ENCODE measurements at places on chromosomes 12 and 14.
A peak's percentile ranks its signal among the peaks of the same experiment; 100 is the strongest.

GRCh38 chr14:61281948-61282275 is 774 bp upstream of the TMEM30B start:
- DNase-seq = no peak

GRCh38 chr12:53267999-53268629 is at the start of gene ESPL1:
Gene ESPL1, plus strand, starts transcription at chr12:53268299. Its CDS starts 468 bp downstream, at chr12:53268767.
- peak; percentile 89 for DNase-seq

- DNase-seq = no peak
These were observed 379.2 kb downstream of the BTG1 start for GRCh38 chr12:91766454-91766853.

GRCh38 chr12:77315407-77315806 is 250.0 kb upstream of the E2F7 start:
- DNase-seq = no peak

DNA sequence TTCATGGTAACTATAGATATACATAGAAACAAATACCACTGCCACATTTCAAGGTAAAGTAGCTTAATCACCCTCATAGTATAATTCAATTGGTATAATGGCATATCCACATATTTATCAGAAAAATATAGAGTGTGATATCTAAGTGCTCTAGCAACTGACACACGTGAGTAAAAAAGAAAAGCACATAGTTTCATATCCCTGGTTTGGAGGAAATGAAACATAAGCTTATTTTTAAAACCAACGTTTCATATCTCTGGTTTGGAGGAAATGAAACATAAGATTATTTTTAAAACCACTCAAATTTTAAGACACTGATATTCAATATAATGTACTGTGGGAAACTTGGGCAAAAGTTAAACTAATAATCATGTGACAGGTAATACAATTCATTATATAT is 2.1 kb downstream of the OR6C70 start:
- DNase-seq = no peak

GRCh38 chr12:116880817-116881324 is 370 bp downstream of the HRK start:
- DNase-seq = peak; percentile 71

DNA sequence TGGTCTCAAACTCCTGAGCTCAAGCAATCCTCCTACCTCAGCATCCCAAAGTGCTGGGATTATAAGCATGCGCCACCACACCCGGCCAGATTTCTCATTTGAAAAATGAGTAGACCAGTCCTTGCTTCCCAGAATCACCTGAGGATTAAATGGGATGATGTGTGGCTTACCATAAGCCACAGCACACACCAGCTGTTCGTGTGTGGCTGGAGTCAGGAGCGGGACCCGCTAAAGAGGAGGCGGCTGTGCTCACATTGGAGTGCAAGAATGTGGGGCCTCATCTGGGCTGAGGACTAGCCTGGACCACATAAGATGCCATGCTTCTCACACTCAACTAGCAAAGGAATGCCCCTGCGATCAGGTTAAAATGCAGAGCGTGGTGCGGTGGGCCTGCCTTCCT is 6.7 kb upstream of the ALDH2 start:
- DNase-seq = no peak

GRCh38 chr14:20346713-20347112 is 3.3 kb downstream of the PARP2 start:
- DNase-seq = no peak

DNA sequence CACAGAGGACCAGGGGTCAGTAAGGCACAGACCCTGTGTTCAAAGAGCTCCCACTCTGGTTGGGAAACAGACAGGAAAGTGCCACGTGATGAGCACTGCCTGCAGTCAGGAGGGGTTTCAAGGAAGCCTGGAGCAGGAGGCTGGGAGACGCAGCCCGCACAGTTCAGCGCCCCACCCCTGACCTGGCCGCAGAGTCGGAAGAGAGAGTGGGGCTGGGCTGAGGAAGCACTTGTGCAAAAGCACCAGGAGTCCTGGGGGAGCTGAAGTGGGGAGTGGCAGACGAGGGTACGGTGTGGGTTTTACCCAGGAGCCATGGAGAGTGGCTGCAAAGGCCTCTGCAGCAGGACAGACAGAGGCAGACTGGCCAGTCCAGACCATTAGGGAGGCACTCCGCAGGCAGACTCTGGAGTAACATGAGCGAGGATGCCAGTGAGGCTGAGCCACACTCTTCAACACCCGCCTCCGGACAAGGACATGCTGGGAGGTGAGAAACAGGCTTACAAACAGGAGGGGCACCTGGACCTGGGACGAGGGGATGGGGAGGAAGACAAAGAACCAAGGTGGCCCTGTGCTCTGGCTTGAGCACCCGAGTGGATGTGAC is 85.7 kb upstream of the GPR68 start:
- no peak for DNase-seq

- DNase-seq = no peak
These were observed 2.7 kb downstream of the ANHX start for GRCh38 chr12:133233006-133233405.

DNA sequence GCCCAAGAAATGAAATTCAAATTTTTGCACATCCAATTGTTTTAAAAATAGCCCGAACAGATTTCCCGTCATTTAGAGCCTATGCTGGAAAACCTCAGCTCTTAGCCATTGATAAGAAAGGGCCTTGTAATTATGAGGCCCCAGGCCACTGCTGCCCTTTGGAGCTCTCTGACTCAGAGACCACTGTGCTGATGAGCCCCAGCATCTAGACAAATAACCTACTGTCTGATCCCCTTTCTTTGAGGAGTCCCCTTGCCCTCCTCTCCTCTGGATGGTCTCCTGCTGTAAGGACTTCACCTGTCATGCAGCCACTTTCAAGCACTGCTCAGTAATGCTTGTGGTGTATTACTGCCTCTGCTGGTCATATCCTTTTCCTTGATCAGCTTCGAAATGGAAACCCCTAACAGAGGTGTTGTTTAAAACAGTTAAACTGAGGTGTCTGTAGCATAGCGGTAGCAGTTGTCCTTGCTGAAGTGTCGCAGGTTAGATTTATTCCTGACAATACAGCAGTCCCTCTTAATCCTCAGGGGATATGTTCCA is 159.9 kb upstream of the SRRM4 start:
- DNase-seq = no peak

GRCh38 chr14:93709249-93709648 is 79.0 kb downstream of the PRIMA1 start:
- DNase-seq = no peak

DNA sequence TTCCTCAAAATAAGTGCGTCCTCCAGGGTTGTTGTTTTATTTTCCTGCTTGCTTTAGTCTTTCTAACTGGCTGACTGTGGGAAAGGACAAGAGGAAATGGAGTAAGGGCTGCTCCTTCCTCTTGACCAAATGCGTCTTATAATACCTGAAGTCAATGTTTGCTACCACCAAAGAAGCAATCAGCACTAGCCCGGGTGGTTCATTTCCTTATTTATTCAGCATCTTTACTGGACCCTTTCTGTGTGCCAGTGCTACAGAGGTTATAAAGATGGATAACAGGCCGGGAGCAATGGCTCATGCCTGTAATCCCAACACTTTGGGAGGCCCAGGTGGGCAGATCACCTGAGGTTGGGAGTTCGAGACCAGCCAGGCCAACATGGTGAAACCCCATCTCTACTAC is 15.1 kb upstream of the RPS6KA5 start:
- DNase-seq = no peak

- no peak for DNase-seq
These were observed 199.6 kb downstream of the TRHDE start for GRCh38 chr12:72471806-72472205.

- DNase-seq = no peak
These were observed 100.4 kb upstream of the PLXNC1 start for GRCh38 chr12:94047781-94048567.

DNA sequence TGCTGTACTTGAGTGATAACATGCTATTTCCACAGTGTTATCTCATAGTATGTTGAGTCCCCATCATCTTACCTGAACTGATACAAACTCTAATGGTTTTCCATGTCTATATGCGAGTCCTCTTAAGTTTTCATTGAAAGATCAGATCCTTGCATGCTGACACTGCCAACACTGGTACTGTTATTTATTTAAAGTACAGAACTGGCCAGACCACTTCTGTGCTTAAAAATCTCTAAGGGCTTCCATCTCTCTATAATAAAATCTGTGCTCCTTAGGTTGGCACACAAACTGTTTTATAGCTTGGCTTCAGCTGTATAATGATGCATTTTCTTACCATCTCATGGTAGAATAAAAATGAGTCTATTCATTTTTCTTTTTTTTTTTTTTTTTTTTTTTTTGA is 188.1 kb downstream of the ERC1 start:
- DNase-seq = no peak

GRCh38 chr12:53701518-53702264 is 25.6 kb downstream of the CALCOCO1 start:
- DNase-seq = peak; percentile 90

- DNase-seq = no peak
These were observed 64.7 kb downstream of the VEZT start for GRCh38 chr12:95282266-95282665.

DNA sequence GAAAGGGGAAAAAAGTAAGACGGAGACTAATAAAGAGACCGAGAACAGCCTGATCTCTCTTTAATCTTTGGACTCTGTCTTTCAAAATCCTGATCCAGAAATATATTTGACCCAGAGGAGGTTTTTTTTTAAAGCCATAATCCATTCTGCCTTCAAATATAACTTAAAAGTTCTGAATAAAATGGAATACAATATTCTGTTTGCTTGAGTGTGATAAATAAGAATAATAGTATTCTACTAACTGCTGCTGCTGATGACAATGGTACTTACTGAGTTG is 1196.0 kb downstream of the GALC start:
- DNase-seq = no peak

GRCh38 chr14:38199076-38199475 is 8.6 kb upstream of the SSTR1 start:
- peak; percentile 26 for DNase-seq

GRCh38 chr14:29205658-29206057 is 439.1 kb downstream of the FOXG1 start:
- DNase-seq = no peak

- DNase-seq = no peak
These were observed 148.4 kb downstream of the KSR2 start for GRCh38 chr12:117820216-117820907.

DNA sequence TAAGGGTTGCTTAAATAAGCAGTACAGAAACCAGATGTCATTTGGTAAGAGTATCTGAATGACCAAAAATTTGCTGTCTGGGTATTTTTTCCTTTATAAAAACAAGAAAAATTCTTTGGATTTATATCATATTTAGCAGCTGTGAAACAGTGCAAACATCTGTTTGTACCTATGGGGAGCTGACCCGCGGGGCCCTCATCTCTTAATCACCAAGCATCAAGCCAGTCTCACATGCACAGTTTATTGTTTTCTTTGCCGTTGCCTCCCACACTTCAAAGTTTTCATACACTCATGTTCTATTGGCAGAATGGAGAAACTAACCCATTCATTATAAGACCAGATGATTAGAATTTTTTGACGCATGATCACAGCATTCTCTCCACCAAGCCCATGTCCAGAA is 142.2 kb downstream of the BMP4 start:
- no peak for DNase-seq

DNA sequence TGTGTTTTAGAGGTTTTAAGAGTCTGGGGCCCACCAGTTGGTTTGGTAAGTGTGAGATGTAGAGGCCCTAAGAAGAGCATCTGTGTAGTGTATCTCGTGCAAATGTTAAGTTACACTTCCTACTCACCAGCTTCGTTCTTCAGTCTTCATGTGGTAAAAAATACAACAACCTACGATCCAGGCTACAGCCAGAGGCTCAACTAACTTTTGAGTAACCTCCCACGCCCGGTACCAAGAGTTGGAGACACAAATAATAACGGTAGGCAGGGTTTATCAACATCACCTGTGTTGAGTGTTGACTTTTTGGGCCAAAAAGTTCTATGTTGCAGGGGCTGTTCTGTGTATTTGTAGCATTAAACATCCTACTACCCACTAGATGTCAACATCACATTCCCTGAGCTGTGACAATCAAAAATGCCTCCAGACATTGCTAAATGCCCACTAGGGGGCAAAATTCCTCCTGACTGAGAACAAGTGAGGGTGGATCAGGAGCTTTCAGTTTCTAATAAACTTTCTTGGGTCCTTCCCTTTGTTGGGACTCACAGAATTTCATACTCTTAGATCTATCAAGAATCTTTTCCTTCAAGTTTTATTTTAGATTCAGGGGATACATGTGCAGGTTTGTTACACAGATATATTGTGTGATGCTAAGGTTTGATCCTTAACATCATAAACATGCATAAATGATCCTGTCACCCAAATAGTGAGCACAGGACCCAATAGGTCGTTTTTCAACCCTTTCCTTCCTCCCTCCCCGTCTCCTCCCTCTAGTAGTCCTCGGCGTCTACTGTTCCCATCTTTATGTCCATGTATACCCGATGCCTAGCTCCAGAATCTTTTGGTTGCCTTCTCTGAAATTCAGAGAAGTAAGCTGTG is 94.7 kb downstream of the SLC2A13 start:
- peak; percentile 48 for DNase-seq

DNA sequence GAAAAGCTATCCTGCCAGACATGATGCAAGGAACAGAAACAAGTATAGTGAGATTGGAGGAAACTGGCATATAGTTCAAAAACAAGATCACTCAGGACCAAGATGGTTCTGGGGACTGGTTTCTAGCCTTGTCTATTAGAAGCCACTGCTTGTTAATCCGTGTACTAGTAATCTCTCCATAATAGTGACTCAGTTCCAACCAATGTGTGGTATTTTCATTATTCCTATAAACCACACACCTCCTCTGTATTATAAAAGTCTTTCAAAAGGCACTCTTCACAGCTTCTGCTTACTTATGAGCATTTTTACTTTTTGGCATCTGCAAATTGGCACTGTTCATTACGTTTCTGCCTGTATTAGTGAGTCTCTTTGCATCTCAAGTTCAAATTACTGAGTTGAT is 140.3 kb downstream of the SLC6A15 start:
- DNase-seq = no peak

DNA sequence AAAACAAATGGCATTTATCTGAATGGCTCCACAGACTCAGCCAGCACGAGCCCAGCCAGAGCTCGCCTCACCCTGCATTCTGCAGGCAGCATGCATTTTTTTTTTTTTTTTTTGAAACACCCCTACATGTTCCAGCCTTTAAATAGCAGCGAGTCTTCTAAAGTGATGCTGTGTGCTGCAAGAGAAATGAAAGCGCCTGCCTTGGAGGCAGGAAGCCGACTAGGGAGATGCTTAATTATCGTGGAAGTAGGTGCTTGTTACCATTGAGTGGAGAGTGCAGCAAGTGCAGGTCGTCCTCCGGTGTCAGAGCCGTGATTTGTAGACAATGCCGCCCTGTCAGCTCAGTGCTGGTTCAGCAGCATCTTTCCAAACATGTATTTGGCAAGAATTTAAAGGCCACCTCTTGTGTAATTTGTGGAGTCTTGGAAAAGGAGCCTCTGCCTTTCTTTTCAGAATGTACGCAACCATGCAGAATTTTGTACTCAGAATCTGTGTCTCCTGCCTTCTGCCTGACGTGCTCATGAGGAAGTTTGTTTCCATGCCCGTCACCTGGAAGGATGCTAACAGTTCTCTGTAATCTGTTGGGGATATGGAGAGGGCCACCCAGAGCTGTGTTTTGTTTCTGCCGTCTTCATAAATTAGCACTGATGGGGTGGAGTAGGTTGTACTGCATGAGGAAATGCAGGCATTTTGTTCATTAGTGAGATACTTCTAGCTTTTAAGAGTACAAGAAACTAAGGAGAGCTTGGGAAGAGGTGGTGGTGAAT is 345.9 kb upstream of the RGS6 start:
- no peak for DNase-seq

Data from WTC11 (cell line).